Stimulated activated CD4-positive, alpha-beta T cell treated with anti-CD3 and anti-CD28 coated beads, Interleukin-12 subunit alpha, Interleukin-12 subunit beta, amount 100 ng/mL, for 48 hours (primary cell): ENCODE measurements at places on chromosomes 6 and 20.

DNA sequence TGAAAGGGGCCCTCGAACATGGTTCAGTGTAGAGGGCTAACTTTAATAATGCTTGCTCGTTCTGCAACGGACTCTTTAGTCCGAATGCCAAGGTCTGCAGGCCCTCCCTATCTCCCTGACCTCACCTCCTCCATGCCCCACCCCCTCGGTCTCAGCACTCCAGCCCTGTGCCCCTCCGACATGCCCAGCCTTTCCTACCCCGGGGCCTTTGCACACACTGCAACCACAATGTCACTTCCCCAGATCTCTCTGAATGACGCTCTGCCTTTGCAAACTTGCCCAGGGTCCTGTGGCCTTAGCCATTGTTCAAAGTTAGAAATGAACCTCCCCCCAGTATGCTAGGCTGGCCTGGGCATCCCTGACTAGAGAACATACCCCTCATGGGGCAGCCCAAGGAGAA is 50.0 kb upstream of the NFATC2 start:
- DNase-seq: no peak

- no peak for DNase-seq
Observed at GRCh38 chr20:5552154-5552553, 198.0 kb upstream of the SHLD1 start.

GRCh38 chr20:22523499-22524392 is 60.6 kb downstream of the FOXA2 start:
- DNase-seq: no peak

- DNase-seq: no peak
Observed at GRCh38 chr6:24426729-24427446, 24.2 kb downstream of the MRS2 start.

DNA sequence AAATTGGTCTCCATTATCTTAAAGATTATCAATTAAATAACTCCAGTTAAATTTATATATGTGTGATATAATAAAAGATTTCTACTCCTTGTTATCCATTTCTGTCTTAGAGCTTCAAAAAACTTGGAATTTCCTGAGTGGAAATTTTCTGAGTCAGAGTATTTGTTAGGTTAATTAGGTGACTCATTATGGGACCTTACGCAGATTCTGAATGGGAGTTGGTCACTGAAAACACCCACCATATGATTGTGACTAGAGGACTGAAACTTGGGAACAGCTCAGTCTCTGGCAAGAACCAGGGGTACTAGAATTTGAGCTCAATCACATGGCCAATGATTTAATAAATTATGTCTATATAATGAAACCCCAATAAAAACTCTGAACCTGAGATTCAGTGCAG is 125.4 kb upstream of the HMGCLL1 start:
- no peak for DNase-seq

- DNase-seq: no peak
Observed at GRCh38 chr20:25145131-25145530, 50.4 kb upstream of the ENTPD6 start.

GRCh38 chr6:27957516-27957915 is 475 bp downstream of the OR2B6 start:
- no peak for DNase-seq

DNA sequence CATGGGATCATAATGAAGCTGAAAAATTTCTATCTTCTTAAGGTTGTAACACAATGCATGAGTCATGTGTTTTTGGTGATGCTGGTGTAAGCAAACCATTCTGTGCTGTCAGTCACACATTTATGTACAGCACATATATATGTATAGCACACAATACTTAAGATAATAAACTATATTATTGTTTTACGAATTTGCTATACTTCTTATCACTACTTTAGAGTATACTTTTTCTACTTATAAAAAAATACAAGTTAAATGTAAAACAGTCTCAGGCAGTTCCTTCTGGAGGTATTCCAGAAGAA is 920.1 kb upstream of the FLRT3 start:
- no peak for DNase-seq

GRCh38 chr6:100126790-100127484 is 132.9 kb upstream of the MCHR2 start:
- DNase-seq: no peak

- DNase-seq: no peak
Observed at GRCh38 chr20:19830211-19830785, 72.2 kb downstream of the RIN2 start.

GRCh38 chr20:47762699-47763268 is 22.5 kb downstream of the SULF2 start:
- no peak for DNase-seq

- DNase-seq: no peak
Observed at GRCh38 chr6:25205629-25206028, 73.5 kb upstream of the CARMIL1 start.

DNA sequence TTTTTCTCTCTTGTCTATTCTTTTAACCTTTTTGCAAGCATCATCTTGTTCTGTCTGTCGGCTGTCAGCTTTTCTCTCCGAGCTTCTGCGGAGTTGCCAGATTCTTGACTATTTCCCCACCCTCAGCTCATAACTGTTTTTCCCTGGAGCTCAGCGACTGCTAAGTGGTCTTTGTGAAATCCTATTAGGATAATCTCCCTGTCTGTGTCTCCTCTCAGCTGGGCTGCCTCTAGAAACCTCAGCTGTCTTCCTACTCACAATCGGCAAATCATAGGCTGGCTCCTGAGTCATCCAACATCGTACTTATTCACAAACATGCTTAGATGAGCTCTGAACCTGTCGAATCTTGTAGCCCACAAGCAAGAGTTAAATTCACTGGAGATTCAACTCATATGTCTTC is 332.3 kb downstream of the PTPRT start:
- no peak for DNase-seq

DNA sequence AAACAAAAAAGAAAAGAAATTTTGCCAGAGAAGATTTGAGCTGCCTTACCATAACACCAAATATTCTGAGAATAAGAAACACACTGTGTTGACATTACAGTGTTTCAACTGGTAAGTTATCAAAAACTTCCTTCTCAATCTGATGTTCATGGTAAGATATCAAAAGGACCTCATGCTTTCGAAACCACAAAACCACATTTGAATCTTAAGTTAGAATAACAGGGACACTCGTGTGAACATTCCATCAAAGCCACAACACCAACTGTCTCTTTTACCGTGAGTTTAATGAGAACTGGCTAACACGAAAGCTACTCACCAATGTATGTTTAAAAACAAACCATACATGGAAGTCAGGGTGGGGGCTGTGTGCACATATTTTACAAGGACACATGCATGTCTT is 73.0 kb upstream of the OPRM1 start:
- DNase-seq: no peak

DNA sequence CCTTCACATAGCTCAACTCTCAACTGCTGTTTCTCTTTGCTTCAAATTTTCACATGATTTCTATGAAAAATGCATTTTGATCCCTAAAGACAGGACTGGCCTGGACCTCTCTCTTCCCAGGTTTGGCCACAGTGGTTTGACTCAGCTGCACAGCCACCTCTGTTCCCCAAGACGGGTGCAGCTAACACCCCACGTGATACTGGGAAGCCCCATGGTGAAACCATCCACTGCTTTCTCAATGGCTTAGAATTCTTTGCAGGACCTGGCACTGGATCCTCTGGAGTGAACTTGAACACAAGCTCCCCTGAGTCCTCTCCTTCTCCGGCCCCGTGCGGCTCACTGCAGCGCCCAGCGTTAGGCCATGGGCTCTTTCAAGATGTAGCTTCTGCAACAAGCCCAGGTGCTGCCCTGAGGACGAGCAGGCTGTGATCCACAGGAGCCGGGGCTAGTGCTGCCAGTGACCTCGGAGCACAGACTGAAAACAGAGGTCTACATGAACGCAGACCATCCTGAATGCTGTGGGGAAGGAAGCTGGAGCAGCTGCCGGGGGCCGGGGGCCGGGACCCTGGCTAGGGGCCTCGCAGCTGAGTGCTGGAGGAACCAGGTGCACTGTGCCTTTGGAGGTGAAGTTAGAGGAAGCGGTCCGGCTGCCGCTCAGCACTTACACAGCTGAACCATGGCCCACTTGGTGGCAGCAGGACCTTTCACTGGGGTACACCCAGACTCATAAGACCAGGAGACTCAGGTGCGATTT is 58.8 kb upstream of the MPC1 start:
- no peak for DNase-seq

- DNase-seq: no peak
Observed at GRCh38 chr6:139240161-139241010, 51.4 kb downstream of the TXLNB start.

DNA sequence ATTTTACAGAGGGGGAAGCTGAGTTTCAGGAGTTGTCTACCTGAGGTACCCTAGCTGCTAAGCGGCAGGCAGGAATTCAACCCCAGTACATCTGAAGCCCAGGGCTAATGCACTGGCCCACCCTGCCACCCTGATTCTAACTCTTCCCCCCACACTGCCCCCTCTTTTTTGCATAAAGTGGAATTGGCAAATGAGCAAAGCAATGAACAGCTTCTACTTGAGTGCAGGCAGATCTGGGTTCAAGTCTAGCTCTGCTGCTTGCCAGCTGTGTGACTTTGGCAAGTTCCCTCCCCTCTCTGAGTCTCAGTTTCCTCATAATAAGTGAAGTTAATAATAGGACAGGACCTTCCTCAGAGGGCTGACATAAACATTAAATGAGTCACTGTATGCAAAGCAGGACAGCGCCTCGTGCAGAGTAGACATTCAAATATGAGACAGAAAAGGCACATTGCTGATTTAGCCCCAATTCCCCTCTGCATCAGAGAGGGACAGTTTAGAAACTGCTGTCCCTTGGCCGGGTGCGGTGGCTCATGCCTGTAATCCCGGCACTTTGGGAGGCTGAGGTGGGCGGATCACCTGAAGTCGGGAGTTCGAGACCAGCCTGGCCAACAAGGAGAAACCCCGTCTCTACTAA is 4.7 kb downstream of the ADA start:
- no peak for DNase-seq

- DNase-seq: no peak
Observed at GRCh38 chr6:168937054-168937453, 316.6 kb downstream of the THBS2 start.

DNA sequence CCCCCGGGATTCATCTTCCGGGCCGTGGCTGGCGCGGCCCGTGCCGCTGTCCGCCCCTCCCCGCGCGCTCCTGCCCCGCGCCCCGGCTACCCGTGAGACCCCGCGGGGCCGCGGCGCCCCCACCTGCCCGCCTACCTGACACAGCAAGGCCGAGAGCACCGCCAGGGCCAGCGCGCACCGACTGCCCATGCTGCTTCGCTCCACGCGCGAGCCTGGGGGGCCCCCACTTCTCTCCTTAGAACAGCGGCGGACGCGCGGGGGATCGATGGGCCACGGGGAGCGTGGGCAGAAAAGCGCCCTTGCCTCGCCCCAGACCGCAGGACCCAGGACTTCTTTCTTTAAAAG is 955 bp downstream of the DLL1 start:
- DNase-seq: no peak

GRCh38 chr6:163376187-163376586 is 38.3 kb upstream of the QKI start:
- DNase-seq: no peak

- DNase-seq: no peak
Observed at GRCh38 chr20:42961771-42962170, 227.9 kb downstream of the PTPRT start.

DNA sequence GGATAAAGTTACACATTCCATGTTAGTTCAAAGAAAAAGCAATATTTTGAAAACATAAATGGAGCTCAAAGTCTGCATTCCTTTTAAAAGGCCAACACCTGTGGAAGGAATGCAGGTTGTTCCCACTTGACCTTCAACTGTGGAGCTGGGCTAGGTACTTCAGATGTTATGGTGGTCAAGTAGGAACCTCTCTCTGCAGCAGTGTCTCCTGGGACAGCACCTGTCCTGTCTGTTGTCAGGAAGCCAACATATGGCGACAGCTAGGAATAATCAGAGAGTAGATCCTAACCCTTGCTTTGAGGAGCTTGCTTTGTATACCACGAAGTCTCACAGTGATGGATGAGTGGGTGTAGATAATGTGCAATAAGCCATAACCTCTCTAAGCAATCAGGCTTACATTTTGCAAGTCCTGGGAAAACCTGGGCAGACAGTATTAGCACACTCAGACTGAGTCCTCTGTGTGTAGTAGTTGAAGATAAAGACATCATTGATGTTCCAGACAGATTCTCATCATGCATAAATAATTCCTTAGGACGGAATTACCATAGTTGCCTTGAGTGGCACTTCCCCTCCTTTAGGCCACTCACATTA is 347.5 kb downstream of the PRL start:
- no peak for DNase-seq

DNA sequence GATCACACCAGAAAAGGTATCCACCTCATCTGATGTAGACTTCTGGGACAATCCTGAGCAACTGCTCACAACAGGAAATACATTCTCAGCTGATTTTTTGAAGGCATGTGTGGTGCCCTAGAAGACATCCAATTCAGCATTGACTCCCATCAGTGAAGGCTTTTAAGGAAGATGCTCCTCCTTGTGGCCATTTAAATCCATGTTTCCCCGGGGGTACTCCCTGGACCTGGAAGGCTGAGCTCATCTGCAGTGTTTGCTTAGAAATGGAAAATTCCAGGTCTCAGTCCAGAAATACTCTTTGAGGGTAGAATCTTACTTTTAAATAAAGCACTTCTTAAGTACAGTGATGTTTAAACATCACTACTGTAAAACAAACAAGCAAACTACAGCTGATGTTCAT is 195.5 kb upstream of the PDE10A start:
- DNase-seq: no peak

DNA sequence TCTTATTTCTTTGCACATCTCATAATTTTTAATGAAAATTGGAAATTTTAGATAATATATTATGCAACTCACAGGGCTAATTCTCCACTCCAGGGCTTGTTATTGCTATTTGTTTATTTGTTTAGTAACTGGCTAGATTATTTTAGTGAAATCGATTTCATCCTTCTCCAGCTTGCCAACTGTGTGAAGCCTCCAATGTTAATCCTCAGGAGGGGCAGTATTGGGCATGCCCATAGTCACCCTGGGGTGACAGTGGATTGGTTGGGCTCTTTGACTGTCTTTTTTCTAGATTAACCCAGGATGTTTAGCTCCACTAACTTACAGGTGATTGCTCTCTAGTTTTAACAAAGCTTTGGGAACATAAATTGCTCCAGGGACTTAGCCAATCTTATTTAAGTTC is 450.1 kb downstream of the BMP2 start:
- DNase-seq: no peak

GRCh38 chr6:98469141-98469540 is 365.2 kb upstream of the POU3F2 start:
- DNase-seq: no peak

DNA sequence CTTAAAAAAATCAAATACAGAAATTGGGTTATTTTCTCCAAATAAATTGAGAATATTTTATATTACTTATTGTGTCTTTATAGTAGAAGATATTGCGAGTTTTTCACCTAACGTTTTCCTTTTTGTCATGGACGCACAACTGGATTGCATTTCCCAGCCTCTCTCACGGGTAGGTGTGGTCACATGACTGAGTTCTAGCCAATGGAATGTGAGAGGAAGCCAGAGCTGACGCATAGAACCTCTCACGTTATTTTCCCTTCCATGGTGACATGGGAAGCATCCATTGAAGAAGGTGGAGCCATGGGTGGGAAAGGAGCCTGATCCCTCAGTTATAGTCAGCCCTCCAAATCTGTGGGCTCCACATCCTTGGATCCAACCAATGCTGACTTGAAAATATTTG is 155.9 kb upstream of the UST start:
- DNase-seq: no peak

GRCh38 chr6:27547157-27548075 is 74.5 kb upstream of the ZNF184 start:
- peak; percentile 45 for DNase-seq
